ENCODE measurements at places on chromosomes 13 and 19.

DNA sequence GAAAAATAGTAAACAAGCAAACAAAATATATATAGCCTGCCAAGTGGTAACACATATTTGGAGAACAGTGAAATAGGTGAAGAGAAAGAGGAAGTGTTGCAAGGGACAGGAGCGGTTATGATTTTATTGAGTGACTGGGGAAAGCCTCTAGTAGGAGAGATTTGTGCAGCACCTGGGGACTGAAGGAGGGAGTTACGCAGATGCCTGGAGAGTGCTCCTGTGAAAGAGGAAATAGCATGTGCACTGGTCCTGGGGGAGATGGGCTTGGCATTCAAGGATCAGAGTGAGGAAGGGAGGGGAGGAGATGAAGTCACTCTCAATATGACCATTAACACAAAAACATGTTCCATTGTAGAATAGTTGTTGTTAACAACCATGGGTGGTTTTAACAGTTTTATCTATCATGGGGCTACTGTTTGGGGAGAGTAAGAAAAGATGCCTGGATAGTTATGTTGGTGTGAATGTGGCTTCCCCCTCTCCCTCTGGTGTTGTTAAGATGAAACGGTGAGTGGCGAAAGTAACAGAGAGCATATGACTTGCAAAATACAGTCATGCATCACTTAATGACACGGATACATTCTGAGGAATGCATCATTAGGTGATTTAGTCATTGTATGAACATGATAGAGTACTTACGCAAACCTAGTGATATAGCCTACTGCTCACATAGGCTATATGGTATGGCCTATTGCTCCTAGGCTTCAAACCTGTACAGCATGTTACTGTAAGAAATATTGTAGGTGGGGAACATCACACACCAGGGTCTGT is 251.7 kb upstream of the ARGLU1 start:
- DNase-seq: no peak

- DNase-seq: no peak
These were observed 59.1 kb upstream of the GPR183 start for GRCh38 chr13:99366075-99366987.

GRCh38 chr13:30570691-30571090 is 47.0 kb upstream of the USPL1 start:
- DNase-seq: no peak

DNA sequence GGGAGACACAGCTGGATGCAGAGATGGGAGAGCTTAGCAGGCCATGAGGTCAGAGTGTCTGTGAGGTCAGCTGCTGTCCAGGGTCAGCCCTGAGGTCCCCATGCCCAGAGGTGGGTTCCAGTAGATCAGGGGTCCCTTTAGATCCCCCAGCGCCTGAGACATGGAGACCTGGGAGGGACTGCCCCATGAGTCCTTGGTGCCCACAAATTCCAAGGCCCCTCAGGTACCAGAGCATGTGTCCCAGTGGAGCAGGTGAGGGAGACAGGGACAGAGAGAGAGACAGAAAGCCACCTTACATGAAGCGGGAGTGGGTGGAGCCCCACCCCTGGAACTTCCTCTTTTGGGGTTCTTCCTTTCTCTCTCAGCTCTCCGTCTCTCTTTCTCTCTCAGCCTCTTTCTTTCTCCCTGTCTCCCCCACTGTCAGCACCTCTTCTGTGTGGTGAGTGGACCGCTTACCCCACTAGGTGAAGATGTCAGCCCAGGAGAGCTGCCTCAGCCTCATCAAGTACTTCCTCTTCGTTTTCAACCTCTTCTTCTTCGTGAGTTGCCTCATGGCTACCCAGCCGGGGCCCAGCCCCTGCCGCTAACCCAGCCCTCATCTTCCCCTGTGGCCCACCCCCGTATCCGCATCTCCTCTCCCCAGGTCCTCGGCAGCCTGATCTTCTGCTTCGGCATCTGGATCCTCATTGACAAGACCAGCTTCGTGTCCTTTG is at the start of gene CD37:
CD37 (plus strand) TSS at position 336 of the 713 bp plus-strand sequence; CDS start at position 471, 135 bp downstream.
- no peak for DNase-seq

DNA sequence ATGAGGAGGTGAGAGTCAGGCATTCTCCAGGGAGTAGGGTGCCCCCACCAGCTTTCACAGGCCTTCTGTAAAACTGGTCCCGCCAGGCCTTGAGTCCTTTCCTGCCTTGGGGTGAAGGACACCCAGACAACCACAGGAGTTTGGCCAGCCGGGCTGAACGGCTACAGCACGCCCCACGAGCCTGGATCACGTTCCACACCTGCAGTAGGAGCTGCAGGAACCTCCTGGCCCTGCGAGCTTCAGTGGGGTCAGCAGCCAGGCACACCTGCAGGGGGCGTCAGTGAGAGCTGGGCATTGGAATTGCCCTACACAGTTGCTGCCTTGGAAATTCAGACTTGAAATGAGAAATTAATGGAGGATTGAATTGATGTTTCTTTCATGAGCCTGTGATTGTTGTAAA is 45.7 kb downstream of the COL4A2 start:
- DNase-seq: no peak

- no peak for DNase-seq
These were observed 1.5 kb downstream of the KLK11 start for GRCh38 chr19:51024924-51025323.

GRCh38 chr19:32104153-32104849 is 241.1 kb upstream of the ZNF507 start:
- DNase-seq: peak; percentile 0

All from MCF 10A (cell line).